ENCODE measurements at places on chromosomes 11 and 22.

GRCh38 chr11:8234425-8234821, 29.3 kb downstream of the LMO1 start:
- DNase-seq: no peak

DNA sequence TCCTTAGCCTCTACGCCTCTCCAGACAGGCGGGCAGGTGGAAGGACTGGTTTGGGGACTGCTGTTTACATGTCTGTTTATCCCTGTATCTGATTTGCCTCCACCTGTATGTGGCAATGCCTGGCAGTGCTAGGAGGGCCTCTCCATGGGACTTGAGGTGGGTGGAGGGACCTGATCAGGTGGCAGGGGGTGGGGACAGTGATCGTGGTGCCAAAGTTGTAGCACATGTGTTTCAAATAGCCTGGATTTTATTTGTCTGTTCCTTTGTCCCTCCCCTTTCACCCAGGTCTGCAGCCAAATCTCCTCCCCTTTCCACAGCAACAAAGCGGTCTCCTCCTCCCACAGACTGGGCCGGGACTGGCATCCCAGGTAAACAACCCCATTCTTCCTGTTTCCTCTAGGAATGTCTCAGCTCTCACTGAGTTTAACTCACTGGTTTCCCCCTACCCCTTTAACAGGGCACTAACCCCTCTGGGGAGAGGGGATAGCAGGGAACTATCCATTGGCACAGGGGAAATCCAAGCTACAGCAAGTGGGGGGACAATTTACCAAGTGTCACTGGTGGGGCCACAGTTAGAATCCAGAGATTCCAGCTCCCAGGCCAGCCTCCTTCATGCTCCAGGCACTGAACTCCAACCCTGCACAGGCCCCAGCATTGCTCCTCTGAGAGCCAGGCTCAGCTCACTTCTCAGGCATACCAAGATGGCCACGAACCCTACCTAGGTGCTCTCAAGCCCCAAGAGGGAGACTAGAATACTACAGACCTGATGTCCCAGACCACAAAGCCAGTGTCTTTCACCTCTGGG, 22.9 kb upstream of the TLCD5 start:
- DNase-seq: no peak

GRCh38 chr22:19169947-19170318, 8.6 kb downstream of the SLC25A1 start:
- no peak for DNase-seq

DNA sequence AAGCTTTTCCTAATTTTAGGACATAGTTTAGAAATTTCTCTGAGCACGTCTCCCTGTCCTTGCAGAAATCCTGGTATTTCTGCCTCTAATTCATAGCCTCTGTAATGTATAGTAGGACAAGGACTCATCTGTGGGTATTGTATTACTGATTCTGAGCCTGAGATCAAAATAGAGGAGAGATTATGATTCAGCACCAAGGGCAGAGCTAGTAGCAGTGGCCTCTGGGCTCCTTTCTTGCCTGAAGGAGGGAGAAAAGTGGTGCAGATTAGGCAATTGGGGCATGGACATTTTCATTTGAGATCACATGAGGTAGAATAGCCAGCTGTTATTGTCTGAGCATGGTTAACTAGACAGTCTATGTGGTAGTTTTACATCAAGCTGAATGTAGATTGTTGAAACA, 2.8 kb downstream of the MADD start:
- no peak for DNase-seq

DNA sequence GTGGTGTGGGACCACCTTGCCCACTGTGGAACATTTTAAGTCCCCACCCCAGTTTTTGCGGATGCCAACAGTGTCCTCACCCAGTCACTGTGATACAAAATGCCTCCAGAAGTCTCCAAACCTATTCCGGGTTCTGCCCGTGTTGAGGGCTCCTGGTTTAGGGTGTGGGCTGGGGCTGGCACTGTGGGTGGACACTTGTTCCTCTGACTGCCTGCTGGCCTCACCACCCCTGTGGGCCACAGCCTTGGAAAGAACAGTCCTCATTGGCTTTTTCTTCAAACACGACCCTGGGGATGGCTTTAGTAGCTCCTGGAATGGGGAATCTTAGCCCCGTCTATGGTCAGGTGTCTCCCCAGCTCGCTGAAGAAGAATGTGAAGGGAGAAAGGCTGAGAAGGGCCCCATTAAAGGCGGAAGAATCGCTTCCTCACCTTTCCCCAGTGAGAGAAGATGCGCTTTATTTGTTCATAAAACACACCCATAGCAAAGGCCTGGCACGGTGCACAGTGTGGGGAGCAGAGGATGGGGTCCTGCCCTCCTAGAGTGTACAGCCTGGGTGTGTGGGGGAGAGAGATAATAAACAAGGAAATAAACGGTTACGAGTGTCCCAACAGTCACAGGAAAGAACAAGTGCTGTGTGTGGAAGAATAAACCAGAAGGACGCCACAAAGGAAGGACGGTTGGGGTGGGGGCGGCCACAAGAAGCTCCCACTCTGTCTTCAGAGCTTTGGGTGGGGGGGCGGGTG, 91.6 kb upstream of the SLC22A12 start:
- DNase-seq: no peak

- DNase-seq: no peak
These were observed 405.7 kb downstream of the BUD13 start for GRCh38 chr11:116366980-116367645.

- no peak for DNase-seq
These were observed 776 bp downstream of the NLRX1 start for GRCh38 chr11:119169282-119169719.

GRCh38 chr11:105298174-105298573, 158.6 kb upstream of the CARD18 start:
- no peak for DNase-seq

GRCh38 chr11:26137651-26138050, 194.3 kb upstream of the ANO3 start:
- DNase-seq: no peak

GRCh38 chr22:47088480-47089158, 326.2 kb downstream of the TBC1D22A start:
- DNase-seq: no peak

GRCh38 chr11:123700772-123701171, 40.7 kb downstream of the ZNF202 start:
- no peak for DNase-seq

DNA sequence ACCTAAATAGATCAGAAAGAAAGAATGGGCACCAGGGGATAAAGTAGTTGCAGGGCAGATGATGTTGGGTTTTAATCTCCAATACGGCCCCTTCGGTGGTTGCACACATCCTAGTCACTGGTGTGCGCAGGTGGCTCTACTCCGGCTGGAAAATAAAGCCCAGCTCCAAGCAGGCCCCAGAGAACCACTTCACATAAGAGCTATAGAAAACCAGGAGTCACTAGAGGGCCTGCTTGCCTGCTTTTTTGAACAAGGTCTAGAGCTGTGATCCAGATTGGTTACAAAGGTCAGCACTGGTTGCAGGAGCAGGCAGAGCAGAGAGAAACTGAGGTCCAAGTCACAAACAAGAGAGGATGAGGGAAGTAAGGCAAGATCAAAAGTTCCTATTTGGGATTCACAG, 41.5 kb upstream of the MS4A8 start:
- no peak for DNase-seq

DNA sequence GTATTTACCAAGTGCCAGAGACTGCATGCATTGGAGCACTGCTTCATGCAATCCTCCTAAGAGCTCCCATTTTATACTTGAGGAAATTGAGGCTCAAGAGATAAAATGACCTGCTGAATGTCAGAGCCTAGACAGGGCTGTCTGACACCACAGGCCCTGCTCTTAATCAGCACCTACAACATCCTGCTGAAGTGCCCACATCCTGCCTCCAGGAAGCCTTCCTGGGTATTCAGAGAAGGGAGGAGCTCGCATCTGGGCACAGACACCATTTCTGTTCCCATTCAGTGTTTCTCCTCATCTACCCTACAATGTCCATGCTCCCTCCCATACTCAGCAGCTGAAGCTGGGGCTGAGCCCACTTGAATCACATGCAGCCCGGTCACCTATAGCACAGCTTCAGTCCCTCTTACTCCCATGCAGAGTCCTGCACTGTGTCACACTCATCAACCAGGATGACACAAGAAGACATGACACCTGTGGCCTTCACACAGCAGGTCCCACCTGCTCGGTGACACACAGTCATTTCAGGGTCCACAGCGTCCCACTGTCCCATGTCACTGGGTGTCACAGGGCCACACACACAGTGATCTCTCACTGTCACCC, 53.1 kb downstream of the PDE2A start:
- DNase-seq: no peak

GRCh38 chr22:26095256-26095956, 73.9 kb upstream of the SEZ6L start:
- no peak for DNase-seq

DNA sequence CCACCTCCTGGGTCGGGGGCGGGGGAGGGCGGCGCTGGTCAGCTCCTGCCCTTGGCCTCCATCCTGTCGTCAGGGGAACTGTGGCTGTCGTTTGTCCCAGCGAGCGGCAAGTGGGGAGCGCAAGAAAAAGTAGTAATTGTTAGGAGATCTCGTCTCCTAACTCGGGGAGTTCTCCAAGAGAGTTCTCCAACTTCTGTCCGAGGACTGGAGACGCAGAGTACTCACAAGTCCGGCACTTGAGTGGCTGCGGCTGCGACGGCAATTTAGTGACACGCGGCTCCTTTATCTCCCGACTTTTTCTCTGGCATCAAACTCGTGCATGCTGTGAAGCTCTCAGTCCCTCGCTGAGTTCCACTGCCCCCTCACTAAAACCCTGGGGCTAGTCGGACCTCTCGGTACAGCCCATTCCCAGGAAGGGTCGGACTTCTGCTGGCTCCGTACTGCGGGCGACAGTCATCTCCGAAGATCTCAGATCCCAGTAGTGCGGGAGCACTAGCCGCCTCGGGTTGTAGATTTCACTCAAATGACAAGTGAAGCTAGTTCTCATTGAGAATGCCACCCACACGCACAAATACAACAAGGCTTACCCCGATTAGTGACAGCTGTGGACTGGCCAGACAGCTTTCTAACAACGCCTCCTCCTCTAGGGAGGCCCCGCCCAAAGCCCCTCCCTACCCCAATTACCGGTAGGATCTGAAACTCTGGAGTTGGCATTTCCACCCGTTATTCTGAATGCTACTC, at the start of gene PGR:
Gene PGR (minus strand): TSS at position 611 of the 741 bp plus-strand sequence. CDS start 743 bp downstream, outside the sequence.
- no peak for DNase-seq

DNA sequence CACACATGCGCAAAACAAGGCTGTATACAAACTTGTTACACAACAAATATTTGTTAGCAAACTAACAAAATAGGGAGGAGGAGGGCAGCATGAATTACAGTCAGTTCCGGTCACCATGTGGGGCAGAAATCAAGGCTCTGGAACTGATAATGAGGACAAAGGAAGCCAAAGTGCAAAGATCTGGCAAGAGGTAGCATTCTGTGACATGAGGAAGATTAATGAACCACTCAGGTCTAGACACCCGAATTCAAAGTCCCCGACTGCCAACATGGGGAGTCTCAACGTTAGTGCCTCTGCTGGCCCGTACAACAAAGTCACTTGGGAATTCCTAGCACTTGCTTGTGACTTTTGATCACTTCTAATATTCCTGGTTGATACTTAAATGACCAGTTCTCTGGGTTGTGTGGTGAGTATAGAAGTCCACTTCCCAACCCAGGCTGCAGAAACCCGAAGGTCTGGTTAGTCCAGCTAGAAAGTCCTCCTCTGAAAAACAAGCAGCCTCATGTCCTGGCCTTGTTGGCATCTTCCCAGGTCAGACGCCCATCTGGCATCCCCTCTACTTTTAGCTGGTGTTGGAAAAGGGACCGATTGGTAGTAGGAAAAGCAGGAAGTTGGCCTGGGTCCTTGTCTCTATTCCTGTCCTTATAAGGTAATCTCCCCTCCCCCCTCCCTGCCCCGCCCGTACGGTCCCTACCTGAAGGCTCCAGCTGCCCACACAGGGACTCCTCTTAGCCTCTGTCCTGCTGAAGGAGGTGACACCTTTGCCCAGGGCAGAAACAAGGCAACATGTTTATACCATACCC, 1.6 kb downstream of the SUN2 start:
- no peak for DNase-seq

- DNase-seq: no peak
These were observed 124.7 kb downstream of the CADM1 start for GRCh38 chr11:115379528-115379927.

- no peak for DNase-seq
These were observed 26.9 kb downstream of the SUSD2 start for GRCh38 chr22:24208012-24208749.

DNA sequence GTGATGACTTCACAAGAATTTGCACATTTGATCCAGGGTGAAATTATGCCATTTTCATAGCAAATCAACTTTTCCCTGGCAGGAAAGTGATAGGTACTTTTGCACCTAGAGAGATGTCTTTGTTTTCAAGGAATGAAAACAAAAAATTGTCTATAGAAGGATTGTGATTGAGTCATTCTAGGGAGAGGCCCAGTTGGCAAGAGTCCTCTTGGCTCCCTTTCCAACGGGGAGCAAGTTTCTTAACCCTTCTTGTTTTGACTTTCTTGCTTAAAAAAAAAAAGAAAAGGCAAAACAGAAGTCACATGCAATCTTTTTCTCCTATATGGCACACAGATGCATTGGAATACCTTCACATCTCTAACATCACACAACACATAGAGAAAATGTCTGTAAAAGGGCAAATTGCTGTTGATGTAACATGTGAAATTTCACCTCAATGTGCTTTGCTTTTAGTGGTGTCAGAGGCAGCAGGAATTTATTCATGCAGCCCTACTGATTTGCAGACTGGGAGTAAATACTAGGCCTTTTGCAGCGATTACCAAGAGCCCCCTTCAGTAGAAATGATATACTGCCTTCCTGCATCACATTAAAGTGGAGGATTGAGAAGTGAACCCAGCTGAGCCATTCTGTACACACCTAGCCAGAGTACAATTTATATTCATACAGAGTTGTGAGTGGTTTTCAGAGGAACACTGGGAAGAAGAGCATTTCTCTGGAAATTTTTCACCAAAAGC, 290.7 kb upstream of the MPPED2 start:
- DNase-seq: no peak

GRCh38 chr11:39190751-39191150, 2268.7 kb downstream of the LRRC4C start:
- no peak for DNase-seq

GRCh38 chr22:36277482-36278291, 24.8 kb downstream of the APOL1 start:
- no peak for DNase-seq

DNA sequence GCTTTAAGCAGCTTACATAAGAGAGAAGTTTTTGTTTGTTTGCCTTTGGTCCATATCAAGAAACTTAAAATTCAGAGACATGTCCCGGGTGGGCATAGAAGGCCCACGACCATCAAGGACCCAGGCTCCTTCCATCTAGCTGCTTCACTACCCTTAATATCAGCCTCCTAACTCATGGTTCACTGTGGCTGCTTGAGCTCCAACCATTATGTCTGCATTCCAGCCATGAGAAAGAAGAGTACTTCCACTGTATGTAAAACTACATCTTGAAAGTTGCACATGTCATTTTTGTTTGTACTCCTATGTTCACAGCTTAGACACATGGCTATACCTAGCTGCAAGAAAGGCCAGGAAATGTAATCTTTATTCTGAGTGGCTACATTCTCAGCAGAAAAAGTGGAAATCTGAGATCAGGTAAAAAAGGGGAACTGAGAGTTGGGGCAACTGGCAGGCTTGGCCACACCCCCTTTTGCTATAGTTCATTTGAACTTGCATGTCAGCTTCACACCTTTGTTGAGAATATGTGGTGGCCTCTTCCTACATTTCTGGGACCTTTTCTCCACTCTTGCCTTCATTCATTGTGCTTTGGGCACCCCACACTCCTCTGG, 81.3 kb upstream of the TP53I11 start:
- DNase-seq: no peak

Data from NCI-H524 treated with DMSO at 0.1 percent for 48 hours (cell line).